ENCODE measurements at places on chromosomes 5 and 9.

DNA sequence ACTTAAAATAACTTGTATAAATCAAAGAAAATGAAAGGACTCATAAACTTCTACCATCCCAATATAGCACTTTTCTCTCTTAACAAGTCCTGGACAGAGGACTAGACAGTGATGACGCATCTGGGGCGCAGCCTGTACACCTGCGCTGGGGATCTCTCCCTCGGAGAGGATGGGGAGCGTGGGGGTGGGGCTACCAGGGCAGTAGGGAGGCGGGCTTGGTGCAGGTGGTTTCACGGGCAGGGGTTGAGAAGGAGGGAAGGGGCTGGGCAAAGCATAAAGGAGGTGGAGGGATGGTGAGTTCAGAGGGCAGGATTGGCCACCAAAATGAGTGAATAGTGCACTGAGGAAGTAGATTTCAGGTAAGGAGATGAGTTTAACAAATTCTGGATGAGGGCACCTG is 41.1 kb downstream of the STC2 start:
- DNase-seq: no peak

GRCh38 chr9:71364186-71364955 is 242.9 kb upstream of the TRPM3 start:
- DNase-seq: no peak

DNA sequence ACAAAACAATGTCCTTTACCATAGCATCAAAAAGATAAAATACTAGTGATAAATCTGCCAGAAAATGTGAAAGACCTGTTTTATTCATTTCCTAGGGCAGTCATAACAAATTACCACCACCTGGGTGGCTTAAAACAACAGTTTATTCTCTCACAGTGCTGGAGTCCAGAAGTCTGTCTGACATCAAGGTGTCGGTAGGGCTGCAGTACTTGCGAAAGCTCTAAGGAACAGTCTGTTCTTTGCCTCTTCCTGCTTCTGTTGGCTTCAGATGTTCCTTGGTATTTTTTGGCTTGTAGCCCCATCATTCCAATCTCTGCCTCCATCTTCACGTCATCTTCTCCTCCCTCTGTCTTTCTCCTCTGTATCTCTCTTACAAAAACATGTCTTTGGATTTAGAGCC is 51.0 kb downstream of the PTPDC1 start:
- DNase-seq: no peak

DNA sequence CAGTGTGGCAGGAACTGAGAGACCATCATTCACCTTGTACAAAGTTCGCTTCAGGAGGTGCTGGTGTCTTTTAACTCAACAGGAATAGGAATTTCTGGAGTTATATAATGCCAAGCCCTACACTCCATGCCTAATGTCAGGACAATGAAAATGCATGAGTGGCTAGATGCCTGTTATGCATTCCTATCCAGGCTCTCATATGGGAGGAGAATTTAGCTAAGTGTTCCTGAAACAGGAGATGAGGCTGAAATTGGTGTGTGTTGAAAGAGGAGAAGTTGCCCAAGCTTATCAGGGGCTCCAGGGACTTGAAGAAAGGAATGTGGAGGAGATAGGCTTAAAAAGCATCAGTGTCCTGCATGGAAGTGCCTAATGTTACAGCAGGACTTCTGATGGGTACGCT is 26.8 kb upstream of the PRUNE2 start:
- no peak for DNase-seq

DNA sequence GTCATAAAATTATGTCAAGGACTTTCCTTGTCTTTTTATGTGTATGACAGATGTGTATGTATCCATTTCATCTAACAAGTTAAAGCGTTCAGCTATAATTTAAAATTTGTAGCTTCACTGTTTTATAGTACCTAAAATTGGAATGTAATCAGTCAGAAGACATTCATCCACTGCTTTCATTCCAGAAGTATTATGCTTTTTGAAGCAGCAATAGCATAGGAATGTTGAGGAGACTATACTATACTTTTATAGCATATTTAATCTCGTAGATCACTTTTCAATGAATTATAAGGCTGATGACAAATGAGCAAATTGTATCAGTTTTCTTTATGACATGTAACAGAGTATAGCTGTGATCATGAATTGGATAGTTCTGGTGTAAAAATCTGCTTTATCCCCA is 6.9 kb downstream of the PCDHGA12 start:
- no peak for DNase-seq

- no peak for DNase-seq
Observed at GRCh38 chr5:139660923-139661814, 13.0 kb downstream of the CXXC5 start.

DNA sequence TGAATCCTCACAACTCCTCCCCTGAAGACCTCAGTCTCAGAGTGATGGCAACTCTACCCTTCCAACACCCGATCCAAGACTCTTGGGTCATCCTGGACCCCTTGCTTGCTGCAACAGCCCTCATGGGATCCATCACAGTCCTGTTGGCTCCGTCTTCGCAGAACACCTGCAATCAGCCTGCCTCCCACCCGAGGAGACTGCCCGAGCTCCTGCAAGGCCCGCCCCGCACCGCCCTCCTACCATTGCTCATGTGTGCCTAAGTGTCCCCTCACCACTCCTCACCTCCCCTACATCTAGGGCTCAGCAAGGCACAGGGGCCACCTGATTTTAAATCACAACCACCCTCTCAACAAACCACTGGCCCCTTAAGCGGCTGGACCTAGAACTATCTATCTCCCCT is 5.3 kb downstream of the SEMA4D start:
- DNase-seq: no peak

GRCh38 chr5:132486318-132487094 is 4.1 kb downstream of the IRF1 start:
- no peak for DNase-seq

- DNase-seq: no peak
Observed at GRCh38 chr5:77777281-77777892, 1.2 kb upstream of the TBCA start.

DNA sequence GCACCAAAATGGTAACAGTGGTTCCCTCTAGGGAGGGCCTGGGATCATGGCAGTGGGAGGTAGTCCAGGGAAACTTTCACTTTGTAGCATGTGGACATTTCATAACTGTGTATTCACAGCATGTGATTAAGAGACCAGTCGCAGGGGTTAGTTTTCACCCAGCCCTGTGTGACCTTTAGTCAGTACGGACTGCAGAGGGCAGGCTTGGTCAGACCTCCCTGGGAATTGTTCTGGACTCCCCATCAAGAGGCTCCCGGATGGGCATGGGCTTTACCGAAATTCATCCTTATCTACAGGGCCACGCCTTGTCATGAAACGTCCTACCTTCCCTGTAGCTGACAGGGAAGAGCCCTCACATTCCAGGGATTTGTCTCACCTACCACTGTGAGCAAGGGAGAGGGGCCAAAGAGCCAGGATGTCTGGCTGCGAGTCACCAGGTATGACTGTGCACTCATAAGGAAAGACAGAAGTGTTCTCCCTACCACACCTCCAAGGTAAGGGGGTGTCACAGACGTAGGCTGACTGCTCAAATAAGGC is 19.9 kb downstream of the GPX3 start:
- no peak for DNase-seq

DNA sequence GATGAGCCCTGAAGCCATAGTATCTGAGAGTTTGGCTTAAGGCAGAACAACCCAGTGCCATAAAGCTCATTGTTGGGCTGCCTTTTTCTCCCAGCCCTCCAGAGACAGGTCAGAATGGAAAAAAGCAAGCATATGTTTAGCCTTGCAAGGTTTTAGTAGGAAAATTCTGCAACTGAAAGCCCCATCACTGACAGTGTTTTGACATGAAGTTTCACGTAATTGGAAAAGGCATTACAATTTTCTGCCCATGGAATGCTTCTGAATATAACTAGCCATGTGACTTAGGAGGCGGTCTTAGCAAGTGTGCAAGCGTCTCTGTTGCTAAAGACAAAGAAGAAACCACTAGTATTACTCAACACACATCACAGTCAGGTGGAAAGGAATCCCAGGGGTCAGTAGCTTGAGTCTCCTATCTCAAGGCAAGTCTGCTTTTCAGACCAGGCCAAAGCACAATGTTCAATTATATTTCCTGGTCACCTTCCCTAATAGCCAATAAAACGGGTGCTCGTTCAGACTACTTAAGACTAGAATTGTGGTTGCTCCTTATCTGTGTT is 117.6 kb downstream of the CARTPT start:
- DNase-seq: no peak

DNA sequence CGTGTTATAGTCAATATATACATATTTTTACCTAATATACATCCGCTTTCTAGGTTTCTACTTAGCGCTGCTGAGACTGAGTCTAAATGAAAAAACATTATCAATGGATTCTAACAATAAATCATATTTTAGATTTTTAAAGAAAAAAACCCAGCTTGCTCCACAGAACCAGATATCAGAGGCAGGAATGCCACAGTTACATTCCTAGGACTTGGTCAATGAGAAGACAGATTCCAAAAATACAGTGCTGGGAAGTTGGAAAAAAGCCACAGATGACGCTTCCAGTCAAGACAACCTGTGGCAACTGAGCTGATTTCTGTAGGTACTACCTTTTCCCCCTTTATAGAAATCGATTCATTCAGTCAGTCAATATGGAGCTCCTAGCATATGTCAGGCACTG is 577 bp upstream of the CCDC112 start:
- DNase-seq: no peak

DNA sequence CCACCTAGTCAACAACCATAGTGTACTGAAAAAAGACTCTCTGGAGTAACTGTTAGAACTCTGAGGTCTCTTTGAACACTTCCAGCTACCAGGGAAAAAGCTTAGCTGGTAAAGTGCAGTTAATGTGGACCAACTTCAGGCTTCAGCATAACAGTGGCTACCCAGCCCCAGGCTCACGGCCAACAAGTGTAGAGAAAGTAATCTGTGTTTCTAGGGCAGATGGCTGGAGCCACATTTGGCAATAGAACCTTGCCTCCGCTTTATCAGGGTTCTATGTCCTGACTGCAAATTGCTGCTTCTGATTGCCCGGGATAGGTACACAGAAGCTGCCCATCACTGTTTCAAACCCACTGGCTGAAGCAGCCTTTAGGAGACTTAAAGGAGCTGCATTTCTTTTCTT is 76.0 kb upstream of the SIMC1 start:
- no peak for DNase-seq

DNA sequence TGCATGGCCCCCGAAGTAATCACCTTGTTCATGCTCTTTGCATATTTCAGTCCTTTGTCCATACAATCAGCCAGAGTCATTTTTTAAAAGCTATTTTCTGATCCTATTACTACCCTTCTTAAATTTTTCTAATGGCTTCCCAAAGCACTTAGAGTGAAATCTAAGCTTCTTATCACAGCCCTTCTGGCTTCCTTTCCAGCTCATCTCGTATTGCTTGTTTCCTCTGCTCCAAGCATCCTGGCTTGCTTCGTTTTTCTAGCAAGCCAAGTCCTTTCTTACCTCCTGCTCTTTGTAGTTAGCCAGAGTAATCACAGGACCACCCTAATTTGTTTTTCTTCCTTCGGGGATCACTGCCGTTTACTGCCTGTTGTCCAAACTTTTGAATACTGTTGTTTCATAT is 453.3 kb downstream of the KIF4B start:
- no peak for DNase-seq

DNA sequence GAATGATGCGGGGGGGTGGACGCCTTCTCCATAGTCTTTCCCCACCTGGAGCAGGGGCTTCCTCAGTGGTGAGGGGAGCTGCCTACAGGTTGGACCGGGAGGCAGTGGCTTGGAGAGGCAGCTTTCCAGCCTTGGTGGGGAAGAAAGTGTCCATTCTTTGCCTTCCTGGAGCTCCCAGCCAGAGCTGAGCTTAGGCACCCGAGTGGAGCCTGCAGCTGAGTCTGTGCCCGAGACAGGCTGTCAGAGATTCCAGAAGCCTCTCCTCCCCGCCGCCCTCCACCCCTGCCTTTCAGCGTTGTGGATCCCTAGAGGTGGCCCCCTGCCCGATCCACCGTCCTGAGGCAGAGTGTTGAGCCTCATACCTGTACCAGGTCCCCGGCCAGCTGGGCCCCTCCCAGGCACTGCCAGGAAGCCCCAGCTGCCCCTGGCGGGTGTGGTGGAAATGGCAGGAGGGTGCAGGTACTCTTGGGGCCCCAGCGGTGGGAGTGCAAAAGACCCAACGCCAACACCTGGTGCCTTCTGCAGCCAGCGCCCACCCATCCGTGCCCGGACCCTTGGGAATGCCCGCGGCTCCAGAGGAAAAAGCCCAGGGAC is 112.0 kb downstream of the RXRA start:
- no peak for DNase-seq

- no peak for DNase-seq
Observed at GRCh38 chr5:95818181-95819147, 4.1 kb downstream of the GLRX start.

- no peak for DNase-seq
Observed at GRCh38 chr5:137164536-137164935, 334.6 kb downstream of the SPOCK1 start.

DNA sequence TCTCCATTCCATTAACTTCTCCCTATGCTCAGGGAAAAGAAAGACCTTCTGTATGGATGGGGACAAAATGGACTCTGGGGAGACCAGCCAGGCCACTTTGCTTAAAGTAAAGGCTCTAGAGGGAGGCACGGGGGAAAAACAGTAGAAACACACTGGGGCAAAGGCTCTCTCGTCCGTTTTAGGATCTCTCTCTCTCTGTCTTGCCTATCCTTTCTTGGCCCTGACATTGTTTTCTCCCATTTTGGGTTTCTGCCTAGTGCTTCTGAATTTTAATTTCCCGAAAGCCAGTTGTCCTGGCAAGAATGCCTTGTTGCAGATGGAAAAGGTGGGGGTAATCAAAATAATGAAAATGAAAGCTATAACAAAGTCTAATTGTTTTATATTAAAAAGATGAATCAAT is 28.2 kb downstream of the NMUR2 start:
- no peak for DNase-seq

DNA sequence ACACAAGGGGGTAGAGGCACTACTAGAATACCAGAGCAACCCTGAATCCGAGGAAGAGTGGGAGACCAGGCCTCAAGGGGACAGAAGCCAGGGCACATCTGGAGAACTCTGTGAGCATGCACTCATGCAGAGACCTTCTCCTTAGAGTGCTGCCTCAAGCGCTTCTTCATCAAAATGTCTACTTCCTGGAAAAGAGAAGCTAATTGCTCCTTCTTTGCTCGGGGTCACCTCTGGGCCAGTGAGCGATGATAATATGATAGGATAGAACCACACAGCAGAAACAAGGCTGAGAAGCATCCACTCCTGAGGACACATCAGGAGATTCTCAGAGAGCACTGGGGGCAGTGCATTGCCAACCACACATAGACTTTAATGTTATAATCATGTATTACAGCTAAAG is 23.7 kb upstream of the LMNB1 start:
- no peak for DNase-seq

- no peak for DNase-seq
Observed at GRCh38 chr5:158869092-158869491, 230.6 kb downstream of the EBF1 start.

DNA sequence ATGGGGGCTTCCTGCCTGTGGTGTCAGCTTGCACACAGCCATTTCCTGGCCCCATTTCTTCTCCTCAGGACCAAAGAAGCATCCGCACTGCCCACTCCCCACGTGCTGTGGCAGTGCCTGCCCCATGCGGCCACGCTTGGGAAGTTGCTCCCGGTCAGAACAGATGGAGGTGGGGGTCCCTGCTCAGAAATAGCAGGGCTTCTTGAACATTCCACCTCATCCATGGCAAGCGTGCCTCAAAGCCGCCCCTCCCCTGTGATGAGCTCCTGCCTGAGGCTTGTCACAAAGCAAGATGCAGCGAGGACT is 238.2 kb downstream of the SYK start:
- DNase-seq: no peak

All from CD4-positive, alpha-beta T cell (primary cell).